ENCODE measurements at places on chromosomes 3 and 15.

- DNase-seq: no peak
These were observed 112.0 kb upstream of the TJP1 start for GRCh38 chr15:29934251-29934650.

GRCh38 chr3:16877911-16878310 lies 6.8 kb upstream of the PLCL2 start:
- DNase-seq: no peak

DNA sequence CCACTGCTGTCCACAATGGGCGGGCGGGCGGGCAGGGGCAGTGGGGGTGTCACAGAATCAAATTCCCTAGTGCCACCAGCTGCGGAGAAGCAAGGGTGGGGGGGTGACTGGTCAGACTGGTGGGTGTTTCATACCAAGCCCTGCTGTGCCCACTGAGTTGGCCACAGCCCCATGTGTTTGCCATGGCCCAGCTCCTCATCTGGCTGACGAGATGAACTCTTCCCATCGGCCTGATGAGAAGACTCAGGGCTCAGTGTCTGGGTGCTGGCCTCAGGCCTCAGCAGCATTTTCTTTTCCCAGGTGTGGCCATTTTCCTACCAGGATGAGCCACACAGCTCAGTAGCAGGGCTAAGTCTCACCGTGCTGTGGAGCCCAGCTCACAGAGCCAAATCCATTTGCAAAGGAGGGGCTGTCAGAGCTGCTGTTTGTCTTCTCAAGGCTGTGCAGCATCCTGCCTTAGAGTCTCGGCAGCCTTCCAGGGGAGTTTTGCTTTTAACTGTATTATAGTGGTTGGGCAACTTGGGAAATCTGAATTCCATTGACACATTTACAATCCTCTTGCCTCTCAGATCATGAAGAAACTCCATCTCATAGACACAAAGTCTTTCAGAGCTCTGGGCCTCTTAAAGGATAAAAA lies 176.8 kb downstream of the ABHD5 start:
- DNase-seq: no peak

DNA sequence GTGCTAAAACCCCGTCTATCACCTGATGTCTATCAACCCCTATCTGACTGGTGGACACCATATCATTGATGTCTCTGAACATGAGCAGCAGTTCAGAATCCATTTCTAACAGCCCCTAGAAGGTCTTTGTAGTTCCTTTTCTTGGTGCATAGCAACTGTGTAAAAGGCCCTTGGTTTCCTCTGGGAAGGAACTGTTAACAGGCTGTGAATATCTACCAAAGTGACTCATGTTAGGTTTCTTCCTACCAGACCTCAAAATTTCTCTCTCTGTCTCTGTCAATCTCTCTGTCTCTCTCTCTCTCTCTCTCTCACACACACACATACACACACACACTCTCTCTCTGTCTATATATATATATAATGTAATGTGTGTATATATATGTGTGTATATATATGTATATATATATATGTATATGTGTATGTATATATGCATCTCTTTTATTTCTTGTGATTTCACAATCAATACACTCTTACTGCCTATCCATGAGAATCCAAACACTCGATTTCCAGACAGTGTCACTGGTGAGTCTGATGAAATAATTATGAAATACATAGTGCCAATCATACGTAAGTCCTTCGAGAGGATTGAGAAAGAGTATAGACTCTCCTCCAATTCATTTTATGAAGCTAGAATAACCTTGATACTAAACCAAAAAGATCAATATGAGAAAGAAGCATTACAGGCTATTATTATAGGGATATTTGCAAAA lies 335.9 kb upstream of the SLCO3A1 start:
- no peak for DNase-seq

- DNase-seq: no peak
These were observed 26.6 kb downstream of the MBNL1 start for GRCh38 chr3:152295344-152295743.
